ENCODE measurements at places on chromosomes 11 and 22. TPM values are rescaled to one million over a fixed set of nuclear protein-coding genes. Genes with fewer than 3 reads are reported as not detected.

GRCh38 chr11:64247729-64248531 lies 1.2 kb upstream of the PPP1R14B start:
- DNase-seq: no peak

DNA sequence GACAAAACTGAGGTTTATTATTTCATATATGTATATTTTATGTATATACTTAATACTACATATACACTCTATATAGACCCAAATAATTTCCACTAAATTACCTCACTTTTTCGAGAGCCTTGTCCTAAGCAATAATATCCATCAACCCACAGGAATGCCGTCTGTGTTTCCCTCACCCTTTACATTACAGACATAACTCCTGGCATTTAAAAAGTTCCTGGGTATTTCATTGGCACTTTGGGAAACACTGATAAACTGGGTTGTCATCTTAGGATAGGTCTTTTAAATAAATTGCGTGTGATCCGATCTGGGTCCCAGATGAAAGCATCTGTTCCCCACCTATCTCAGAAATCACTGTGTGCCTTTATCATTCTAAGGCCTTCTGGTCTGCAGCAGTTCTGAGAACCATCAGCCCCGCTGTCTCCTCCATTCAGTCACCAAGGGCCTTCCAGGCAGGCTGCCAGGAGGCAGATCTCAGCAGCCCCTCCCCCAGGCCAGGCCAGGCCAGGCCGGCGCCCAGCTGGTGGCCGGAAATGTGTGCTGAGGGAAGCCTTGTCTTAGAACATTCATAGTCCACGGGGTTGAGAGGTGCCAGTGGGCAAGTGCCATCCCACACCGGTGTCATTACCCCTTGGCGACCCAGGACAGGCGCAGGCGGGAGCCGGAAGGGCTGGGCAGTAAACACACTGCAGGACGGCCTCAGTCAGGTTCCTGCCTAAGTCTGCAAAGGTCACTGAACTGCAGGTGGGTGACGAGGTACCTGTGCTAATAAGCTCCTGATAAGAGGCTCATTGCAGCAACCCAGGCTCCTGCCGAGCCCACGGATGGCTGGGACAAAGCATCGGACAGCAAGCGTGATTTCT lies 3.3 kb downstream of the FGF19 start:
- DNase-seq: peak; percentile 79

GRCh38 chr11:83502041-83502440 lies 215.9 kb upstream of the CCDC90B start:
- DNase-seq: peak; percentile 50

- DNase-seq: no peak
Measured at GRCh38 chr11:30586251-30587144, at the start of gene MPPED2. Gene MPPED2, minus strand, starts transcription at chr11:30586353. Its CDS starts 5,980 bp downstream, at chr11:30580373.

Gene TMEM45B
- 247 TPM for polyA plus RNA-seq

DNA sequence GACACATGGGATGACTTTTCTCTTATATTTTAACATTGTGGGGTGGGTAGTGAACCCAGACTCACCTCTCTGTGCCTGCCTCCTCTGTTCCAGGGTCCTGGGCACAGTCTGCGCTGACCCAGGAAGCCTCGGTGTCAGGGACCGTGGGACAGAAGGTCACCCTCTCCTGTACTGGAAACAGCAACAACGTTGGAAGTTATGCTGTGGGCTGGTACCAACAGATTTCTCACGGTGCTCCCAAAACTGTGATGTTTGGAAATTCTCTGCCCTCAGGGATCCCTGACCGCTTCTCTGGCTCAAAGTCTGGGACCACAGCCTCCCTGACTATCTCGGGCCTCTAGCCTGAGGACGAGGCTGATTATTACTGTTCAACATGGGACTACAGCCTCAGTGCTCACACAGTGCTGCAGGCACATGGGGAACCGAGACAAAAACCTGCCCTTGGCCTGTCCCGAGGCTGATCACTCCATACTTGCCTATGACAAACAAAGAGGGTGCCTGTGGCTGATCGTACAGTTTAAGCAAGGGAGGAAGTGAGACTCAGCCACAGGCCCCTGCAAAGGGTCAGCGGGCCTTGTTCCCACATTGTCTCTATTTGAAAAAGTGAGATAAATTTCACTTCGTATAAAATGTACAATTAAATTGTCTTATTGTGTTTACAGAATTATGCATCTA lies 43.7 kb upstream of the TOP3B start:
- no peak for DNase-seq

DNA sequence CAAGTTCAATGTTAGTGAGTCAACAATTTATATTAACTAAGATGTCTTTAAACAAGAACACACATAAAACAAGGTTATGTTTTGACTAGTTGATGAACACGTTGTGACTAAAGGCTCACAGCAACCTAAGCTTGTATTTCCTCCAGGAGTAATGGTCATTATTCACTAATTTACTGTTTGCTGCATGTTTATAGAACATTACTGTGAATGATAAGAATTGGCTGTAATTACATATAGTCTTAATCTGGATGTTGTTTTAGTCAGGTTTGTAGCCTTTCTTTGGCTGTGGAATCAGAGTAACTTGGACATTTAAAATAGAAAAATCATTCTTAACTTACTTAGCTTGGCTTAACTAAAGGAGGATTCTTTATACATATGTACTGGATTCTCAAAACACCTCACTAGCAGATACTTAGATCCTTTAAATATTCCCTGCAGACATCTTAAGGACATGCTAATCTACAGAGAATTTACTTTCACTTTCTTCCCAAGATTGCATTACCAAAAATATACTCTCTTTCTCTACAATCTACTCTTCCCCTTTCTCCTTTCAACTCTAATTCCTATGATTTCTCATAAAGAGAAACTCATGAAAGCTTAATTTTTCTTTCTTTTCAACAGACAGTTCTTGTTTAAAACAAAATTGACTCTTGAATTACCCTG lies 319.7 kb upstream of the CTSC start:
- no peak for DNase-seq

DNA sequence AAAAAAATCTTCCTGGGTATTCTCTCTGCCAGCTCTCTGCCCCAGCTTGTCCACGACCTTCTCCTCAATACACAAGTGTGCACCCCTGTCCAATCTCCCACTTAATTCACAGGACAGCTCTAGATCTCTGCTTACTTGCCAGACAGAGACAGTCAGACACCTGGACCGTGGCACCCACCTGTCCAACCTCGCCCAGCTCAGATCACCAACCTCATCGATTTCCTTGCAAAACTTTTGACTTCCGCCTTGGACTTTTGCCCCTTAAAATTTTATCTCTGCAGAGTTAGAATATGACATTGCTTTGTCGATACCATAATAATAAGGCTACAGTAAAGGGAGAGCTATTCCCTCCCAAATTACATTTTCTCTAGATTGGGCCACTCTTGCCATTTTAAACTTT lies 10.4 kb downstream of the LMF2 start:
- no peak for DNase-seq

DNA sequence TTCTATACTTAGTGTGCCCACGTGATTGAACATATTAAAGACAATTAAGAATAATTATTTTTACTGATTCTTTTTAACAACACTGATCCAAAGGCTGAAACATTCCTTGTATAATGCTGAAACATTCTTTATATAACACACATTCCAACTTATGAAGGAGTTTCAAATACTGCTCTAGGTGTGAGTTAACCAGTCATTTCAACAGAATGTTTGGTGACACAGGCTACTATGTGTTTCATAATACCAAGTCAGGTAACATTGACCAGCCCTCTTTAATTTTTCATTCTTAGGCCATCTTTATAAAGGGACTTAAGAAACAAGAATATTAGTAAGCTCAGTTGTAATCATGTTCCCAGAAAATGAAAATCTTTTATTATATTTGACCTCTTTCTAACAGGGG lies 136.6 kb downstream of the ELP4 start:
- no peak for DNase-seq

Gene MYEOV
- polyA plus RNA-seq: 0.03 TPM

GRCh38 chr11:74678591-74679512 lies 52.4 kb downstream of the CHRDL2 start:
- no peak for DNase-seq

DNA sequence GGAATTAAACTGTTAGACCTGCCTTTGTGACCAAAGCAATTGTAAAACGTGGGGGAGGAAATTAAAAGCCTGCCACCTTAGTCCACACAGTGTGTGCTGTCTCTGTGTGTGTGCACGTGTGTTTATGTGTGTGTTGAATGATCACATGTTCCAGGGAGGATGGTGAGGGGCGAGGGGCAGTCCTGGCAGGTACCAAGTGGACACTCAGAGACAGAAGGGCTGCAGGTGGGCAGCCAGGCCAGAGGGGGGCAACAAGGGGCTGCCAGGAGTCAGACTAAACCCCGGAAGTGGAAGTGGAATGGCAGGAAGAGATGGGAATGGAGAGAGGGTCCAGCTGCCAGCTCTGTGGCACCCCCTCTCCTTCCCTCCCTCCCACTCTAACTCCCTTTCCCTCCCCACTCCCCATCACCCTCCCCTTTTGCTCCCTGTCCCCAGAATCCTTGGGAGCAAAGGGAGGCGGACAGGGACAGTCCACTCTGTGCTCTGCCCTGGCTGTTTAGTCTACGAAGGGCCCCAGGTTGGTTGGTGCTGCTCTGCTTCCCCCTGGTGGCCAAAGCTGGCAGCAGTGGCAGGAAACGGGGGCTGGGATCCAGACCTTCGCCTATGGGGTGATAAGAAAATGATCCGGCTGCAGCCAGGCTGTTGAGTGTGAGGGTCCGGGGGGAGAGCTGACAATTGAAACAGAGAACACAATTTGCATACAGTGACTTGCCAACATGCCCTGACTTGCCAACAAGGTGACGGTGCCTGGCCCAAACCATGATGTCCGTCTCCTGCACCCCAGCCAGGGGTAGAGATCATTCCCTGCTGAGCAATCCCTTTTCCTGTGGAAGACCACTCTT lies 24.4 kb downstream of the P2RY2 start:
- DNase-seq: peak; percentile 77

All from large intestine (tissue), 12 donors.